Ovary (tissue), 10 donors: ENCODE measurements at places on chromosomes 3 and 15.

DNA sequence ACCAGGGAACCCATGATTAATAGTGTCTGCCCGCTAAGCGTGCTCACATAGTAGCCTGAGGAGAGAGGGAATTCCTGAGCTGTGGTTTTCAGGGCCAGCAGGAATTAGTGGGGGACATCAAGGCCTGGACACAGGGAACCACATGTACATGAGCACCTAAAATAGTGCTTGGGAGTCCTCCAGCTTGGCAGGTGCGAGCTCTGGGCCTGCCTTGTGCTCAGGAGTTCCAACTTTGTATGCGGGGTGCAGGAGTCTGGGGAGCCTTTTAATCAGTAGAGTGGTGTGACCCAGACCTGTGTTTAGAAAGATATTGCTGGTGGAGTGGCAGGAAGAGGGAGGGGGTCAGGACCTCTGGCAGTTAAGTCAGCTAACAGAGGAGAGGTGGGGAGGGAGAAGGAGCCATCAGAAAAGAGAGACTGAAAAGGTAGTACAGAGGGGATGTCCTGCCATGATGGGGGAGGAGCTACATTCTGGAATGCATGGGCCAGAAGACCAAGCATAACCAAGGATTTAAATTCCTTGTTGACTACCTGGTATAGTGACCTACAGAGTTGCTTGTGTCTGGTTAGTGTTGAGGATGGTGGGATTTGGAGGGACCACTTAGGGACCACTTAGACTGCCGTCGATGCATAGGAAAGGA, 1.9 kb downstream of the DAG1 start:
- DNase-seq: no peak

- DNase-seq: no peak
Measured at GRCh38 chr15:100818927-100819326, 60.7 kb upstream of the ALDH1A3 start.

- DNase-seq: no peak
Measured at GRCh38 chr15:51444112-51444511, 102.7 kb downstream of the GLDN start.

DNA sequence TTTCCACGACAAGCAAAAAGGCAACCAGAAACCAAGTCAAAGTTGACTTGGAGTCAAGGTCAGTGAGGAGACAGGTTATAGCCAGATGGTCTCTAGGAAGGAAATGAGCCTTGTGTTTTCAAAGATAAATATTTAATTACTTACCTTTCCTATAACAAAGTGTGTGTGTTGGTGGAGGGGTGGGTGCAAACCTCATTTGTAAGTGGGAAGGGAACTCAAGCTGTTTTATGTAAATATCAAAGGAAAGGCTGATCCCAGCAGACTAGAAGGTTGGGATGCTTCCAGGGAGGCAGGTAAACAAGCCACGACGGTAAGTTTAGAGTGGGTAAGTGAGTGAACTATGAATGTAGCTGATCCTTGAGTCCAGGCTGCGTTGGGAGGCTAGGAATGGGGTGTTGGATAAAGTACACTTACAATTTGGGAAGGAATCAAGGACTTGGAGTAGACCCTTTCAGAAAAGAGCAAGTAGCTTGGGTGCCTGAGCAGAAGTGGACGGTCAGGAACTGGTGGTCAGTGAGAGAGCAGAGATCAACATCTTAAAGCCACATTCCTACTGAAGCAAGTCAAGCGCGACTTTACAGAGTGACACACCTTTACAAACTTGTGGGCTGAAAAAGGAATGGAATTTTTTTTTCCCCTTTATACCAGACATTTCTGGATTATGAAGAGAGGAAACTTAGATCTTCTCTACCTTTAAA, 82.0 kb upstream of the TBL1XR1 start:
- DNase-seq: no peak

GRCh38 chr3:155656466-155656865, 88.4 kb downstream of the PLCH1 start:
- DNase-seq: no peak
